Stimulated activated CD4-positive, alpha-beta T cell treated with anti-CD3 and anti-CD28 coated beads, Interleukin-4, amount 100 ng/mL, for 4 hours (primary cell): ENCODE measurements at places on chromosomes 7 and 10.

- no peak for DNase-seq
Observed at GRCh38 chr7:88888684-88889083, 93.1 kb upstream of the TEX47 start.

DNA sequence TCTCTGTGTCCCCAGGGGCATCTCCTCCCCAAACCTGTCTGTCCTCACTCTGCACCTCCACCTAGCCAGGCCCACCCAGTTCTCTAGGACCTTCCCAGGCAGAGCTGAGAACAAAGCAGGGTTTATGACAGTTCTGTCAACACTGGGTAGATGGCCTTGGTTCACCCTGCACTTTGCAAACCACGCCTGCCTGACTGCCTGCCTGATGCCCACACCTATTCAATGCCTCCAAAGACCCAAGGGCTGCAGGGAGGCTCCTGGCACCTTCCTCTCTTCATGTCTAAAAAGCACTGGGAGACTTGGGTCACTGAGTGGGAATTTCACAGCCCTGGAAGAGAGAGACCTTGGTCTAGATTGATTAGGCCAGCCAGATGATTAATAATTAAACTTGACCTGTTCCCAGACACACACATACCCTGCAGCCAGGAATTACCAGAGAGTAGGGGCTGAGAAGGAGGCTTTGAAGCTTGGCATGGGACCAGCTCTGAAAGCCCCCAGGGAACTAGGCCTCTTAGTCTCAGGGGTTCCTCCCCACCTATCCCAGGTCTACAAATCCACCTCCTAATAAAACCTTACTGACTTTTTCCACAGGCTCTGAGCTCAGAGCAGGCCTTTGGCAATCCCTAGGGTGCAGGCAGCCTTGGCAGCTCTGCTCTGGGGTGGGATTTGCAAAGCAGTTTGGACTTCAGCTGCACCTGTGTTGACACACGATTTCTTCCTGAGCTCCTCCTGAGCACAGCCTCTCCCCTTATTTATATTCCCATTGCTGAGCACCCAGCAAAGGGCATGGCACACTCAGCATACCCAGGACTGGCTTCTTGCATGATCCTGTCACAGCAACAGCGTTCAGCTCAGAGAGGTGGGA is 25.7 kb upstream of the PDCD4 start:
- no peak for DNase-seq

- DNase-seq, result no peak
Observed at GRCh38 chr10:38054361-38054797, 39.8 kb upstream of the ZNF37A start.

DNA sequence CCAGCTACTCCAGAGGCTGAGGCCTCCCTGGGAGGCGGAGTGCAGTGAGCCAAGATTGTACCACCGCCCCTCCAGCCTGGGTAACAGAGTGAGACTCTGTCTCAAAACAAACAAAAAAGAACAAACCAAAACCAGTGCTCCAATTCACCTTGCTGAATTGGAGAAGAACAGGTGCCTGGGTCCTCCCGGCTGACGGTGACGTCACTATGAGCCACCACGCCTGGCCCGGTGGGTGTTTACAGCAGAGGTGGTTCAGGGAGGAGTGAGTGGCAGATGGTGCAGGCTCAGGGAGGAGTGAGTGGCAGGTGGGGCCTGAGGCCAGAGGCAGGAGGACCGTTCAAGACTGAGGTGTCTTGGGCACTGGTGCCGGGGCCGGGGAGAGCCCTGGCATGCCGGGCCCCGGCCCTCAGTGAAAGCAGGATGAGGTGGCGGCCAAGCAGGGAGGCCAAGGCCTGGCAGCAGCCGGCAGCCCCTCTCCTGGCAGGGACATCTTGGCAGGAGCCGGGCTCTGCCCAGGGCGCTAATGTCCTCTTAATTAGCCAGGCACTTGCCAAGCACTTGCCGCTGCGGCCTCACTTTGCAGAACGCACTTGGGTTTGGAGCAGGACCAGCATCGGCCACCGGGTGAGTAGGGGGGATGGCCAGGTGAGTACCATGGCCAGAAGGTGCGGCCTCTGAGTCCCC is 162.8 kb upstream of the TNRC18 start:
- DNase-seq, result no peak

- DNase-seq, result peak; percentile 55
Observed at GRCh38 chr10:102419269-102420180, 940 bp upstream of the PSD start.

DNA sequence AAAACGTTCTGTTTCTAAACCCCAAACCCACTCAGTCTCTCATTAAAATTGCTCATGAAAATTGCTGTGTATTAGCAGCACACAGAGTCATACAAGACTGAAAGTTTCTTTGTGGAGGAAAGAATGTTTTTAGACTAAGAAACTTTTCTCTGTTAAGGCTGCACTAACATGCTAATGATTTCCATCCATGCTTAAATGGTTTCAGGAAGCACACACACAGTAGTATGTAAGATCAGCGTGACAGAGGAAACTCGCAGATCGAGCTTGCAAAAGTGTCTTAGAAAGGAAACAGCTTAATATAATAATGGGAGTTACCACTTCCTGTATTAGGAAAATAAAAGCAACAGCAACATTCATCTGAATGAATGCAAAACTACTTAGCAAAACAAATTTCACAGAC is 112.7 kb downstream of the ICA1 start:
- DNase-seq, result no peak

- DNase-seq, result no peak
Observed at GRCh38 chr7:151715666-151716315, 161.1 kb downstream of the PRKAG2 start.

- no peak for DNase-seq
Observed at GRCh38 chr7:105209870-105210269, 178.9 kb downstream of the SRPK2 start.

- no peak for DNase-seq
Observed at GRCh38 chr10:1650542-1651269, 86.6 kb downstream of the ADARB2 start.

GRCh38 chr10:71285180-71285545 is 33.9 kb upstream of the SLC29A3 start:
- DNase-seq, result no peak

DNA sequence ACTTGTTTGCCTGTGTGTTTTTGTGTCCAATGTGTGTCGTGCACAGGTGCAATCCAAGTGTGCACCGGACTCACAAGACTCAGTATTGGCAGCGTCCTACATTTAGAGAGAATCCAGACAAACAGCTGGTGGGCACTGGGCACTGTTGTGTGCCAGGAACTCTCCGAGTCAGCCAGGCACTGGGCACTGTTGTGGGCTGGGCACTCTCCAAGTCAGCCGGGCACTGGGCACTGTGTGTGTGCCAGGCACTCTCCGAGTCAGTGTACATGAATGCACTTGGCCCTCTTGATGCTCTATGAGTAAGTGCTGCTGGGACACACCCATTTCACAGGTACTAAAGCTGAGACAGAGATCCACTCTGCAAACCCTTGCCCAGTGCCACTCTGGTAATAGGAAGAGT is 303.5 kb downstream of the PTPRN2 start:
- no peak for DNase-seq

DNA sequence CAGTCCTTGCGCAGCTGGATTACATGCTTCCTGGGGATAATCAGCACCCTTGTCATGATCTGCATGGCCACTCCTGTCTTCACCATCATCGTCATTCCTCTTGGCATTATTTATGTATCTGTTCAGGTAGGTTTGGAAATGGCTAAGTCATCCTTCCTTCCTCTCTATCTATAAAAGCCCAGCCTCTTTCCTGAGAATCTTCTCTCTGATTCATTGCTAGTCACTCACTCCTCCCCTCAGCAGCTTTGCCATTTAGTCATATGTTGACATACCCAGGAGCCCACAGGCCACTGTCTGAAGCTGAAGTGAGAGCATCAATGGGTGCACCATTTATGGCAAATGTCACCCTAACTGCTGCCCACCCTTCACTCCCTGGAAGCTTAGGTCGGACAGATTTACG is 52.0 kb downstream of the ABCC2 start:
- no peak for DNase-seq

- peak; percentile 7 for DNase-seq
Observed at GRCh38 chr10:25113191-25114035, 61.4 kb upstream of the GPR158 start.

GRCh38 chr7:87427288-87427687 is 48.2 kb downstream of the ABCB4 start:
- no peak for DNase-seq

GRCh38 chr10:48770561-48771089 is 86.0 kb downstream of the WDFY4 start:
- DNase-seq, result no peak

GRCh38 chr10:125064681-125065492 is 95.5 kb downstream of the CTBP2 start:
- DNase-seq, result no peak

DNA sequence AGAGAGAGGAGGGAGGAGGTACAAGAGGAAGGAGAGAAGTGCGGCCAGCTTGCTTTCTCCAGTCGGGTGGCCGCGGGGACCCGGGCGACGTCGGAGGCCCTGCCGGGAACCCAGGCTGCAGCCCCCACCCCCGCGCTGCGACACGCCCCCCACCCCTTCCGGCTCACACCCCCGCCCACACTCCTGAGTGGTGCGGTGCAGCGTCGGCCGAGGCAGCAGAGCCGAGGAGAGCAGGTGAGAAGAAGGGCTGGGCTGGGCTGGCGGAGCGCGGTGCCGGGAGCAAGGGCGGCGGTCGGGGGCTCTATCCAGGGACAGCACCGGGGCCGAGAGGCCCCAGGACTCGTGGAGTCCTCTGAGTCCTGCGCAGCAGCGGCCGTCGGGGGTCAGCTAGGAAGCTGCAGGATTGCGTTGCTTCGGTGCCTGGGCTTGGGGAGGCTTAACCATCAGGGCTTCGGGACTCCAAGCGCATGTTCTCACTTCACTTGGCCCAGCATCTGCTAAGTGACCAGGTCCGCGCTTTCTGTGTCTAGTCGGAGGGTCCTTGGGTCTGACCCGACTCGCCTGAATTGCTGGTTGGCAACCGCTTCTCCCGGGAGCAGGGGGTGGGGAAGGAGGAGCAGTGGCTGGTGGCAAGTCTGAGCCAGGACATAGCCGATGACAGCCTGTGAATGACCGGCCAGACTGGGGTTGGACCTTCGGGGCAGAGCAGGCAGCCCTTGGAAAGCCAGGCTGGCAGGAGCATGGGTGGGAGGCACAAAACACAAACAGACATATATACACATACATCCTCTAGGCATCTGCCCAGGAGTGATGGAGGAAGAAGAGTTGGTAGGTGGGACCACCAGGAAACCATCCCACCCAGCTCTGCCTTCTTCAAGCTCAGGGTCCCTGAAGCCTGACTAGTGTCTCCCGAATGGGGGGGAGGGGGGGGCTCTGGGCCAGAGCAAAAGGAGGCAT is 683 bp downstream of the CHAT start:
- DNase-seq, result no peak

- no peak for DNase-seq
Observed at GRCh38 chr10:100041306-100042002, 31.7 kb upstream of the DNMBP start.

GRCh38 chr10:11197266-11197712 is 179.6 kb downstream of the CELF2 start:
- DNase-seq, result no peak

DNA sequence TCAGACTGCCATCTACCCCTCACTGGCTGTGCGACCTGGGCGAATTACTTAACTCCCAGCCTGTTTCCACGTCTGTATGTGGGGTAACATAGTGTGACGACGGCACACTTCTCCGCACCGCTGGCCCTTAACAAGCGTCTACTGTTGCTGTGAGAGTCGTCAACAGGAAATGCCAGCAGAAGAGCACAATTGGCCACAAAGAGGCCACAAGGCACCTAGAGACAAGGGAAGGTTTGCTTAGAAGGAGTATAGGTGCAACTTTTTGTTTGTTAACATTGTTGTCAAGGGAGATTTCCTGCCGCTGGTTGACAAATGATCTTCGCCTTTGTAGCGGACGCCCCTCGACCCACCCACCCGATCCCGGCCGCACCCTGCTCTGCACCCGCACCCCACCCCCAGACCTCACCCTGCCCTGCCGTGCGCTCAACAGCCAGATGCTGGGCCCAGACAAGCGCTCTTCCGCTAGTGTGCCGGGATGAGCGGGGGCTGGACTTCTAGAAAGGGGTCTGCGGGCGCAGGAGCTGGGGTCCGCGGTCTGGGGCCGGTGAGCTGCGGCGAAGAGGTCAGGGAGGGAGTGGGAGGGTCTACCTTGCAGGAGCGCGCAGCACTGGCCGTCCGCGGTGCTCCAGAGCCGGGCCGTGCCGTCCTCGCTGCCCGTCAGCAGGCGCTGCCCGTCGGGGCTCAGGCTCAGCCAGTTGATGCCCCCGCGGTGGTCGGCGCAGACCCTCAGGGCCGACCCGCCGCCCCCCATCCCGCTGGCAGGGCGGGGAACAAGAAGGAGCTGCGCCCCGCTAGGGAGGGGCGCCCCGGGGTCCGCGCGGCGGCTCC is 785 bp downstream of the WDR86 start:
- DNase-seq, result peak; percentile 25

GRCh38 chr7:44977959-44978335 is 868 bp downstream of the MYO1G start:
- no peak for DNase-seq

GRCh38 chr10:98425511-98426352 is 10.8 kb upstream of the PYROXD2 start:
- DNase-seq, result peak; percentile 29

DNA sequence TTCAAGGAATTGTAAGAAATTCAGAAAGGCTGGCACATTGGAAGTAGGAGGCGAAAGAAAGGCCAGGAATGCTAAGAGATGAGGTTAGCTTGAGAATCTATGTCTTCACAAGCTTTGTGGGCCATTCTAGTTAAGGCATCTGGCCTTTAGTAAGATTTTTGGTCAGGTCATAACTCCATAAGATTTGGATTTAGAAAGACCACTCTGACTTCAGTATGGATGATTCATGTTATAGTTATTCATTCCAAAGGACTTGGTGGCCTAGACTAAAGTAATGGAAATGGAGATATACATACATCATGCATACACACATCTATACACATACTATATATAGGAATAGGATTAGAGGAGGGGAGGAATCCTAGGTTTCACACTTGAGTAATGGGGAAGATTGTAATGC is 77.5 kb downstream of the SEPTIN7 start:
- no peak for DNase-seq

DNA sequence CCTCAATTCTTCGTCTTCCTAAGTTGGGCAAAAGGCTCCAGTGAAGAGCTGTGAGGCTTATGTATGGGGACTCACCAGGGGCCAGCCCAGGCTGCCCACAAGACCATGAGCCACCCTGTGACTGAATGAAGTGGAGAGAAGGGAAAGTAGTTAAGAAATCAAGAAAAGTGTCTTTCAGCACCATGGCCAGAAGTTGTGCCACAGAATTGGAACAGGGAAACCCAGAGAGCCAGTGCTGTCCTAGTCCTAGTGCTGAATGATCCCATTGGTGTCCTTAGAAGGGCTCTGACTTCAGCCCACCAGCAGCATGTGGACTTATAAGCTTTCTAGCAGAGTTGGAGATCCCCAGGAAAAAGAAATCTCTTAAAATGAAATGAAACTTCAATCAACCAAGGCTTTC is 37.0 kb upstream of the CCSER2 start:
- DNase-seq, result no peak

- DNase-seq, result no peak
Observed at GRCh38 chr10:44947371-44948152, 12.0 kb upstream of the RASSF4 start.

- DNase-seq, result no peak
Observed at GRCh38 chr7:25103773-25104172, 21.3 kb downstream of the CYCS start.

GRCh38 chr10:86439544-86439943 is 72.9 kb upstream of the GRID1 start:
- DNase-seq, result no peak

- DNase-seq, result no peak
Observed at GRCh38 chr10:4511509-4511908, 314.5 kb upstream of the AKR1E2 start.
